ENCODE measurements at places on chromosomes 1 and 21.

DNA sequence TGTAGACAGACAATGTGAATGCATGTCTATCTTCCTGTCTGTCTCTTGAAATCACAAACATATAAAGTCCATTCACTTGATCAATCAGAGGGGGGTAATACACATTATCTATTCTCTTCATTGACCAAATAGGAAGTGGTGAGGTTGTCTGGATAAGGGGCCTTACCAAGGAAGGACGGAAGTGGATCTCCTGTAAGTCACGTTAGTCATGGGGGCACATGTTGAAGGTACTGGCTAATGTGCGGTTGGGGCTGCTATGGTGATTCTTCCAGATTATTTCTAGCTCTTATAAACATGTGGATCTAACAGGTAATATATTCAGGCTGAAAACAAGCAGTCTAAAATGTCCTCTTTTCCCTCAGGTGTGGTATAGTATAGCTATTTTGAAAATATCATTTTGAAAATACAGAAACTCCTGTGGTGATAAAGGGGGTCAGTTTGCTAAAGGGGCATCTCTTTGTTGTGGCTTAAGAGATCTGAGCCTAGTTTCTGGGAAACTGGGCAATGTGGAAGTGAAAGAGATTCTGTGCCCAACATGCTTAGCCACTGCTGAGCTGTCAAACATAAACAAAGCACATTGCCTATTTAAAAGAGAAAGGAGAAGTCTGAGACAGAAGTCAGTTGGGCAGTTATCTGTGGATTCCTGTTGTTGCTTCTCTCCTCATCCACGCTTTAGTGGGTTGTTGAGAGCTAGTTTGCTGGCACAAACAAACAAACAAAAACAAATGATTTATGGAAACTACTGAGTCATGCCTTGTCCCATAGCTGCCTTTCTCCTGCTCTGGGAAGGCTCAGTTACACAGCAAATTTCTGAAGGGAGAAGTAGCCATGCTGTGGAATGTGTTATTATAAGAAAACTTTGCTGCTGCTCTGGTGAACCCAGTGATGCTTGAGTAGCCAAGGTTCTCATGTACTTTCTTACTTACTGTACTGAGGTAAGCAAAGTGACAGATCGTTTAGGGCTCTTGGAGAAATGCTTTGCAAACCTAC, 166.9 kb downstream of the HLX start:
- H3K27ac ChIP-seq: no peak overlapping the region
- H3K27me3 ChIP-seq: no peaks in the 10 kb centered on the region
- H3K36me3 ChIP-seq: no peaks in the 10 kb centered on the region

GRCh38 chr1:70890408-70890807, 157.2 kb downstream of the PTGER3 start:
- no peak overlapping the region for H3K27ac ChIP-seq
- H3K4me1 ChIP-seq: peaks cover 13% of the 10 kb centered on the region
- DNase-seq: no peak
- H3K36me3 ChIP-seq: no peaks in the 10 kb centered on the region
- H3K4me3 ChIP-seq: no peak overlapping the region
- no peaks in the 10 kb centered on the region for H3K27me3 ChIP-seq

DNA sequence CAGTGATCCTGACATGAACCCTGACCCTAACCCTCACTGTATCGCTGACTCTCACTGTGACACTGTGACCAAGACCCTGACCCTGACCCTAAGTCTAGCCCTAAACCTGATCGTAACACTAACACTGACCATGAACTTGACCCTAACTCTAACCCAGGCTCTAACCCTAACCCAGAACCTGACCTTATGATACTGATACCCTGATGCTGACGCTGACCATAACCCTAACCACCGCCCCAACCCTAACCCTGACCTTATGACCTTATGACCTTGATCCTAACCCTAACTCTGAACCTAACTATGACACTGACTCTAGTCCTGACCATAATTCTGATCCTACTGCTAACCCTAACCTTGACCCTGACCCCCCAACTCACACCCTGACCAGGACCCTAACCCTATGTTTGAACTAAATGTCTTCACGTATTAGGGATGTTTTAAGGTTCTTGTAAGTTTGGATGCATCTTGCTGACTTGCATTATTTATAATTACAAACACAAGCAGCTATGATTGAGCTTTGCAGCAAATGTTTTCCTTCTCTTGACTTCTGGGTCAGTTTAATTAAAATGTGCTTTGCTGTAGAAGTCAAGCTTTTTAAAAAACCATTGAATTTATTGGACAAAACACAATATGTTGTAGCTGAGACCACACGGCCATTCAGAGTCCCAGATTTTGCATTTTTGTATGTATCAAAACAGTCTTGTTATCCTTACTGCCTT, 23.9 kb upstream of the PRSS38 start:
- H3K36me3 ChIP-seq: no peaks in the 10 kb centered on the region
- no peak overlapping the region for H3K27ac ChIP-seq
- no peak for DNase-seq
- peaks cover 17% of the 10 kb centered on the region for H3K4me1 ChIP-seq

- no peak overlapping the region for H3K4me3 ChIP-seq
- peaks cover 11% of the 10 kb centered on the region for H3K27me3 ChIP-seq
- H3K4me1 ChIP-seq: no peaks in the 10 kb centered on the region
- no peaks in the 10 kb centered on the region for H3K36me3 ChIP-seq
- DNase-seq: no peak
Measured at GRCh38 chr21:41593760-41594138, 85.8 kb upstream of the TMPRSS2 start.

GRCh38 chr1:32372149-32372756, 9.9 kb downstream of the TSSK3 start:
- H3K4me1 ChIP-seq: no peaks in the 10 kb centered on the region
- no peak overlapping the region for H3K27ac ChIP-seq
- H3K36me3 ChIP-seq: peaks cover 31% of the 10 kb centered on the region
- no peak for DNase-seq
- no peak overlapping the region for H3K4me3 ChIP-seq

DNA sequence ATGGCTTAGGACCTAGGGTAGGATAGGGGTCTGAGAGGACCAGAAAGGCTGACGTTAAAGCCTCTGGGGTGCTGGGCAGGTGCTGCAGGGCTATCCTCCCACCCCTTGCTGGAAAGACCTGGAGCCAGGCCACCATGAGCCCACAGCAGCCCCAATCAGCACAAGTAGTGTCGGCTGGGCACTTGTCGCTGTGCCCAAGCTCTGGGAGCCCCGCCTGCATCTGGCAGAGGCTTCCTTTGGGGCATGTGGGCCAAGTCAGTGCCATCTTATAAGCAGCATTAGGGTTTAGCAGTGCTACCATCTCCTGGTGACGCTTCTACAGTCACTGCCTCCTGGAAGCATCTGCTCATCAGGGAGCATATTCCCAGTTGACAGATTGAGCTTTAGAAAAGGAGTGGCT, 31.3 kb downstream of the MAN1C1 start:
- H3K27ac ChIP-seq: no peak overlapping the region
- peaks cover 13% of the 10 kb centered on the region for H3K27me3 ChIP-seq
- H3K4me1 ChIP-seq: no peaks in the 10 kb centered on the region
- DNase-seq: no peak
- H3K4me3 ChIP-seq: no peak overlapping the region

All from GM23248 (cell line).